ENCODE measurements at places on chromosomes 16 and 17. TPM values are rescaled to one million over a fixed set of nuclear protein-coding genes. Genes with fewer than 3 reads are reported as not detected.

ACE gene
- polyA plus RNA-seq: 0.92 TPM

ABCA10 gene
- 0.64 TPM for polyA plus RNA-seq

NOXO1 gene
- 0.03 TPM for polyA plus RNA-seq

AARSD1 gene
- polyA plus RNA-seq: 37.3 TPM

CA10 gene
- polyA plus RNA-seq: not detected

DLX3 gene
- not detected for polyA plus RNA-seq

KRT36 gene
- polyA plus RNA-seq: 0.03 TPM

TMEM100 gene
- 2.2 TPM for polyA plus RNA-seq

AGRP gene
- not detected for polyA plus RNA-seq

DNASE1L2 gene
- 0.40 TPM for polyA plus RNA-seq

WDR90 gene
- polyA plus RNA-seq: 4.4 TPM

PPP1R1B gene
- not detected for polyA plus RNA-seq

ABCA8 gene
- polyA plus RNA-seq: 9.5 TPM

VTN gene
- 0.46 TPM for polyA plus RNA-seq

KLHL10 gene
- polyA plus RNA-seq: 0.33 TPM

CCDC40 gene
- 0.96 TPM for polyA plus RNA-seq

ELMO3 gene
- polyA plus RNA-seq: 0.36 TPM

CD300E gene
- polyA plus RNA-seq: not detected

CMTM2 gene
- polyA plus RNA-seq: not detected

Data from fibroblast of lung (primary cell).